ENCODE measurements at places on chromosomes 16 and 17. TPM values are rescaled to one million over a fixed set of nuclear protein-coding genes. Genes with fewer than 3 reads are reported as not detected.
A peak's percentile ranks its signal among the peaks of the same experiment; 100 is the strongest.

The GPR142 gene
- polyA plus RNA-seq = 0.25 TPM

DNA sequence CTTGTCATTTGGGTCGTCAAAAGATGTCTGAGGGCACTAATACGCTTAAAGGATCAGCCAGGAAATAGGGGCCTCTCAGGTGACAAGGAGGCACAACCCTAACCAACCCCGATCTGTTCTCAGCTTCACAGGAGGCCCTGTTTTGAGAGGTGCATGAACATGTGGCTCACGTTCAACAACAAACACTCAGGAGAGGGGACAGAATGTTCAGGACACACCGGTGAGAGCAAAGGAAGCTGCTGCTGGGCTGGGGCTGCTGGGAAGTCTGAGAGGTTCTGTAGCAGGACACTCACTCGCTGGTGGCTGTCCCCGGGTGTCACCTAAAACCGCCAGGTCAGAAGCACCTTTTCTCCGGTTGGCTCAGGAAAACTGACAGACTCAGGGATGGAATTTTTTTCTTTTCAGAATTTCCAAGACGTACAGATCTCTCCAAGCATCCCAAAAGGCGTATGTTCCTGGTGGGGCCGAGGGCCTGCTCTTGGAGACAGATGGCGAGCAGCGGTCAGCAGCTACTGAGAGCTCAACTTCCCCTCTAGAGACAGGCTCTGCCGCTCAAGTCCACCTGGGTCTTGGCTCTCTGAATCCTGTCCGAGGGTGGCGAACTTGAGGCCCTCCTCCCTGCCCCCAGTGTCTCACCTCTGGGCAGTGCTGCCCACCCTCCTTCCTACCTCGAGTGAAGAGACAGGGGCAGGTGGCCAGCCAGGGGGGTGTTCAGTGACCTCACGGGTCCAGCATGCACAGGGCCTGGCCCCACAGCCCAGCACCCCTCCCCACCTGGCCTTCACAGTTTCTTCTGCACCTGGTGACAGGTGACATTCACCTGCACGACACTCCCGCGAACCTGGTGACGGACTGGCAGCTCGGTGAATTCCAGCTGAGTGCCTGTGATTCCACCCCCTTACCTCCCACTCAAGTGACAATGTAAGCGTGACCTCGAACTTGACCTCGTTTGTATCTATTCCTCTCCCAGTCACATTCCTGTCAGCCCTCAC, 22.9 kb downstream of the CLUH start:
- no peak for DNase-seq

The CIBAR2 gene
- polyA plus RNA-seq = 0.27 TPM

DNA sequence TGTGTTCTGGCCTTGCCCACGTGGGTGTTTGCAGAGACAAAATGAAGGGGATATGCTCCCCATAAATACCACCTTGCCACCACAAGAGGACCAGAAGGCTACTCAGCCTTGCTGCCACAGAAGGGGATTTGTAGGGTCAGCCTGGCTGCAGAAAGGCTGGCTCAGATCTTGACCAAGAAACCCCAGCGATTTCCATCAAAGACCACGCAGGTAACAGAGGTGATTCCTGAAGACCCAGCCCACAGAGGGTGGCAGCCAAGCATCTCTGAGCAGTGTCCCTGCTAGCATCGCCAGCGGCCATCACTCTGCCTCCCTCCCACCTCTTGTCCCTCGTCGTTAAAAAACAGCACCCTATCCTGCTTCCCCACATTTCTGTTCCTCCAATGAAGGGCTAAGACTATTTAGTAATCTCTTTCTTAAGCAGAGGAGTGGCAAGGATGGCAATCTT, 54.9 kb downstream of the BEAN1 start:
- no peak for DNase-seq

GRCh38 chr17:4440021-4440420, 6.3 kb downstream of the SPNS3 start:
- DNase-seq = no peak

The CCL14 gene
- polyA plus RNA-seq = 18.0 TPM

DNA sequence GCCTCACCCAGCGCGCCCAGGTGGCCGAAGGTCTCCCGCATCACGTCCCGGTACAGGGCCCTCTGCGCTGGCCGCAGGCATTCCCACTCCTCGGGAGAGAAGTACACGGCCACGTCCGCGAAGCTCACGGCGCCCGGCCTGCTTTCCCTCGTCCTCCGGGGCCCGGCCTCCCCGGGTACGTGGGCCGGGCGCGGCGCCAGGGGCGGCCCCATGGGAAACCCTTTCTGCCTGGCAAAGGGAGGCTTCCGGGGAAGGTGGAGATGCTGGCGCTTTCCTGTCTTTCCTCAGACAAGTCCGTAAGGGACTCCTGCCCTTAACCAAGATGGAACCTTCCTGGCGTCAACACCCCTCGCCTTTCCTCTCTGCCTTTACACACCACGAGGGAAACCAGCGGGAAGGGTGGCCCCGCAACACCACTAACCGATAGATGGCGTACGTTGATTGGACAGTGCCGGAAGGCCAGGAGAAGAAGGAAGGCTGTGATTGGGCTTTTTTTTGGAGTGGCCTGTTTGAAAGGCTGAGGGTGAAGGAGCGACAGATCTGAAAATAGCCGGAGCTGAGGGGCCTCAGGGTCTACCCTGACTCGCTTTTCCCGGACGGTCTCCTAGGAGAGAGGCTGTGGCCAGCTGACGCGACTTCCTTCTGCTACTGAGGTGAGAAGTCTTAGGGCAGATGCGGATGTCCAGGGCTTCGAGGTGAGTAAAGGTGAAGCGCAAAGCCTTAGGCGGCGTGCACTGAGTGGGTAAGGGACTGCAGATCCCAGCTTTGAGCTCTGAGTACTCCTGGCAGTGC, at the start of gene ZNF785:
Gene ZNF785, minus strand, starts transcription at position 298 of the 792 bp plus-strand sequence. Its CDS starts 86 bp downstream, at position 212.
- DNase-seq = peak; percentile 99

The LDHD gene
- polyA plus RNA-seq = 4.1 TPM

- DNase-seq = no peak
Observed at GRCh38 chr16:57071831-57072582, 20.4 kb upstream of the CPNE2 start.

The PNMT gene
- polyA plus RNA-seq = 1.7 TPM

The QRICH2 gene
- polyA plus RNA-seq = 8.9 TPM

DNA sequence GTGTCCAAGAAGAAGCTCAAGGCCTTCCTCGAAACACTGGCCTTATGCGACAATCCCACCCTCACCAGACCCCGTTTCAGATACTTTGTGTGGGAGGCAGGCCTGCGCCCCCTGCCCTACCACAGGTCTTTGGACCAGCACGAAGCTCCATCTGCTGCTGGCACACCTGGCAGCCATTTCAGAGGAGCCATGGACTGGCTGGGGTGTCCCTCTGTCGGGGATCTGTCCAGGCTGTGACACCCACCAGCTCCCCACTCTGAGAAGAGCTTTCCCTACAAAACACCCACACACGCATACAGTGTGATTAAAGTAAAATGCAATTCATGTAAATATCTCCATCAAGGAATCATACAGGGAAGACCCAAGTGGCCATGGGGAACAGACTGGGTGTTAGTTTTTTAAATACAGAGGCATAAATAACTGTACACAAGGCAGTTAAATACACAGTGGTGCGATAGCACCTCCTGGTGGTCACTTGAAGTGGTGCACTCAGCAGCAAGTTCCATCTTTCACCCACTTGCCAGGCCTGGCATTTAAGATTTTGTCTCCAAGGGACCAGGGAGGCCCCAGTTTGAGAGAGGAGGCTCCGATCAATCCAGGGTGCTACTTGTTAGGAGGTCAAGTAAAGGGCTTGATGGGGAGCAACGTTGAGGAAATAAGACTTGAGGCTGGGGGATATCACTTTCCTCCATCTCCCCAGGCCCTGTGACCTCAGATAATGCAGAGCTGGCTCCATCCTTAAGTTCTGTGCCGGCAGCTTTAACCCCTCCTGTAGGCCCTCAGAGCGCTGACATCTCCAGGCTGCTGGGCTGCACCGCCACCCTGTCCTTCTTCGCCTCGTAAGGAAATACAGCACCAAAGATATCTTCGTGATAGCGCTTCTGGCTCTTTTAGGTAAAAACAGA, 43.6 kb downstream of the NOS2 start:
- DNase-seq = peak; percentile 33

DNA sequence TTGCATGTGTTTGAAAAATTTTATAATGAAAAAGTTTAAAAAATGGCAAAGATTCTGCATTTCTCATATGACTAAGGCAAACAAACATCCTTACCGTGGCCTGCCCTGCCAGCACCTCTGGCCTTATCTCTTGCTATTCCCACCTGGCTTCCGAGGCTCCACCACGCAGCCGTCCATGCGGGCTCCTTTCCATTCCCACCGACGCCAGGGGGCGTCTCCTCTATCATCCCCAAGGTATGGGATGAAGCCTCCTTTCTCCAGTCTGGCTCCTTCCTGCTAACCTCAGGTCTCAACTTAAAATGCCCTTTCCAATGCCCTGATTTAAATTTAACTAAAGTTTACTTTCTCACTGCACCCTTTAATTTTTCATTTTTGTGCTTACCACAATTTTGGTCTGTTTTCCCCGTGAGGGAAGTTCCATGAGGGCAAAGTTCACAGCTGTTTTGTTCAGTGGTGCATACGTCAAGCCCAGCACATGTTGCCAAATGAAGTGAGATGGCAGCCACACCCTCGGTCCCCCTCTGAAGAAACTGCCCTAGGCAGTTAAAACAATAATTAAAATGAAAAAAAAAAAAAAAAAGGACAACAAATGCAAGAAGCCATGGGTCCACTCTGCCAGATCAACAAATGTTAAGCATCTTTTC, 13.3 kb upstream of the SDK2 start:
- DNase-seq = no peak

- DNase-seq = no peak
Observed at GRCh38 chr16:83998091-83998490, 30.0 kb downstream of the NECAB2 start.

DNA sequence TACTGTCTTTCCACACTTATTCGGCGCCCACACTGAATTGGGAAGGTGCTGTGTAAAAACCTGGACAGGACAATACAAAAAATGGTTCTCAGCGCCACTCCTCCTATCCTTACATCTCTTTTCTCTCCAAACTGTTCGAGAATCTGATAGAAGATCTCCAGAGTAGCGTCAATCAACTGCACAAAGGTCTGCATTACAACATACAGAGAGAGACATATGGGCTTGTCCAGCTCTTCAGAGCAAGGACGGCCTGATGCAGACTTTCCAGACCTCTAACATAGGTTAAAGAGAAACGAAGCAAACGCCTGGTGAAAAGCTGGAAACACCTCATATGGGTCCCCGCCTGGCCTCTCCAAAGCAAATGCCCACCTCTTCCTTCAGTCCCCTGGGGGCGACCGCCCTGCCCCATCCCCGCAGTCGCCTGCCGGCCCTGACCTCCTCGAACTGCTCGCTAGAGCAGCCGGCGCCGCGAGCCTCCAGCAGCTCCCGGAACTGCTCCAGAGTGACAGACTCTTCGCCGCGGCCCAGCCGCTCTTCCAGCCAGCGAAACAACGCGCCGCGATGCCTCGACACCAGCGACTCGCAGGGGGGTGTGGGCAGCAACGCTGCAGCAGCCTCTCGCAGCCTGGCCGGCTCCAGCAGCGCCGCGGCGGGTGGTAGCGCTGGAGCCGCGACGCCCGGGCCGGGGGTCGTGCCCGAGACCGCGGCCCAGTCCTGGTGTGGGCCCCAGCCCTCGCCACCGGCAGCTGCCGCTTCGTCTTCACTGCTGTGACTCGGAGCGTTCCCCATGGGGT, 526 bp downstream of the ZZEF1 start:
- DNase-seq = no peak

DNA sequence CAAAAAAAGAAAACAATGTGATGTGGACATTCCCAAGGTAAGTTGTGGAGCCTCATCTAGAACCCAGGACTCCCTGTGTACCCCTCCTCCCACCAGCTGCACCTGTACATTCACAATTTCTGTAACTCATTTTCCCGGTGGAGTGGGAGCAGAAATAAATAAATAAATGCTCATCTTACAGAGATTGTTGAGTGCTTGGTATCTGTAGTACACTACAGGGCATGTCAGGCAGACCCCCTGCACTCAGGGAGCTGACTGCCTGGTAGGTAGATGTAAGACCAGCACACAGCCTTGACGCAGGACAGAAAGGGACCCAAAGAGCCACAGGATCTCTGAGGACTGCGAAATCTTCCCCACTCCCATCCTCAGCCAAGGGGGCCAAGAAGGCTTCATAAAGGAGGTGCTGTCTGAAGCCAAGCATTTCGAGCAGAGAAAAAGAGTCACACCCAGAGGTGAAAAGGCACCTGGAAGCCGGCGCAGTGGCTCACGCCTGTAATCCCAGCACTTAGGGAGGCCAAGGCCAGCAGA, 6.5 kb downstream of the EIF1 start:
- no peak for DNase-seq

DNA sequence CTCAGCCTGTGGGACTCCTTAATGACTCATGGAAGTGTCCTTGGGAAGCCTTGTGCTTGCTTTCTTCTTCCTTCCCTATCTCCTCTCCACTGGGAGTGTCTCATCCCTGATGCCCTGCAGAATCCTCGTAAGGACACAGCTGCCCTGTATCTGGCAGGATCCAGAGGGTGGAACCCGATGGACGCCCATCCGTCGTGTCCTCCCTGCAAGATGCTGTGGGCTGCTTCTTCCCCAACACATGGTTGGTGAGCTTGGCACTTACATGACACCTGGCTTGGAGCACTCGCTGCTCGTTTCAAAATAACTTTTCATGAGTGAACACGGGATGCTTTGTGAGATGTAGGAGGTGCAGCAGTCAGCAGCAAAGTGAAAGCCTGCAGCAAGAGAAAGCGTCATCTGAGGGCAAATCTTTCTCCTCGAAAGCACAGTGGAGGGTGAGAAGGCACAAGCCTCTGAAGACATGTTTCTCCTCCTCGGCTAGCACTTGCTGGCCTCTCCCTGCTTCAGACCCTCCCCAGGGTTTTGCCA, 3.3 kb downstream of the CCL15 start:
- DNase-seq = no peak

GRCh38 chr16:47984669-47985068, 171.1 kb downstream of the ABCC12 start:
- DNase-seq = no peak

The ETV4 gene
- 43.6 TPM for polyA plus RNA-seq

- no peak for DNase-seq
Observed at GRCh38 chr17:29747660-29748059, 124.9 kb upstream of the CORO6 start.

GRCh38 chr16:85245307-85246172, 133.3 kb upstream of the CIBAR2 start:
- peak; percentile 78 for DNase-seq

- no peak for DNase-seq
Observed at GRCh38 chr17:32490101-32490482, 3.3 kb downstream of the CDK5R1 start.

The MYCBPAP gene
- 3.0 TPM for polyA plus RNA-seq

The TANC2 gene
- 32.0 TPM for polyA plus RNA-seq

The CES4A gene
- 12.4 TPM for polyA plus RNA-seq

Data from left kidney (tissue), 8 donors.